Stimulated activated CD4-positive, alpha-beta T cell treated with anti-CD3 and anti-CD28 coated beads, TNF-alpha, amount 100 ng/mL, for 24 hours (primary cell): ENCODE measurements at places on chromosomes 5 and 9.

GRCh38 chr9:113973963-113974413, 97.9 kb downstream of the ZNF618 start:
- DNase-seq, result no peak

GRCh38 chr9:30382271-30382670, 2002.2 kb upstream of the ACO1 start:
- DNase-seq, result no peak

DNA sequence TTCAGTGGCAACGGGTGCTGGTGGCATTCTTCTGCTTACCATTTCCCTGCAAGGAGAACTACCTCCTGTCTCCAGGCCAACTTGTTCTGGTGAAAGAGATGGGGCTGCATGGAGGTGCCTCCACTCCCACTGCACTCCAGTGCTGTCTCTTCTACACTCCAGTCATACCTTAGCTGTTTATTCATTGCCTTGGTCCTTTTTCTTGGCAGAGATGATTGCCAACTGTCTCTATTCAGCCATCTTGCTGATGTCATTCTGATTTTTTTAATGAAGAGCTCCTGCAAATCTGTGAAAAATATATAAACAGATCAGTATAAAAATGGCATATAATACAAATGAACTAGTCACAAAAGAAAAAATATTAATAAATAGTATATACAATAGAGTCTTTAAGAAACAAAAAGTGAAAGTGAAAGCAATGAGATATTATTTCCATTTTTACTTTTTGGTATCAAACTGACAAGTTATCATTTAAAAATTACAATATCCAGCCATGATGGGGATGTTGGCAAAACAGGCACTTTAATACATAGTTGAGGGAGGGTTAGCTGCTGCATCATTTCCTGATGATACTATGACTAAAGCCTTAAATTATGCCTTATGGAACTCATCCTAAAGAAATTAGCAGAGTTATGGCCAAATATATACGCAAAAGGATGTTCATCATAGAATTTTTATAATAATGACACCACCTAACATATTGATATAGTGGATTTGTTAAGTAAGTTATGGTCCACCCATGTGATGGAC, 109.4 kb downstream of the CARTPT start:
- no peak for DNase-seq

- DNase-seq, result no peak
Measured at GRCh38 chr5:171578829-171579491, 159.5 kb downstream of the FGF18 start.

GRCh38 chr9:88198341-88198807, 60.1 kb upstream of the SPATA31C2 start:
- DNase-seq, result no peak

DNA sequence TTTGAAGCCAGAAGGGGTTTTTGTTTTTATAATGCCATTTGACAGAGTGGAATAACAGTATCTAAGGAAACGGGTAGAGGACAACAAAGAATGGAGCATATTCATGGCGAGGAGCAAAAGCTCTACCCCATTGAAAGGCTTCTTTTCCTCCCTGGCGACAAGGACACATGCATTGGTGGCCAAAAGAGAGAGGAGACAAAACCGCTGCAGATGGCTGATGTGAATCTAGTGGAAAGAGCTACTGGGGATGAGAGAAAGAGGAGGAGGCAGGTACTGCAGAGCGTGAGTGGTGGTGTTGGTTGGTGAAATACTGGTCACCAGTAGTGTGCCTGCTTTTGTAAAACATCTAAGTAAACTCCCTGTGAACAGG, 491 bp downstream of the APC start:
- DNase-seq, result no peak

- DNase-seq, result no peak
Measured at GRCh38 chr5:75756981-75757380, 39.7 kb upstream of the POC5 start.

- DNase-seq, result no peak
Measured at GRCh38 chr5:118844351-118844750, 144.0 kb downstream of the DTWD2 start.

GRCh38 chr5:150442699-150443080, 6.8 kb downstream of the RPS14 start:
- DNase-seq, result no peak

- no peak for DNase-seq
Measured at GRCh38 chr5:41641621-41642020, 131.2 kb upstream of the PLCXD3 start.

DNA sequence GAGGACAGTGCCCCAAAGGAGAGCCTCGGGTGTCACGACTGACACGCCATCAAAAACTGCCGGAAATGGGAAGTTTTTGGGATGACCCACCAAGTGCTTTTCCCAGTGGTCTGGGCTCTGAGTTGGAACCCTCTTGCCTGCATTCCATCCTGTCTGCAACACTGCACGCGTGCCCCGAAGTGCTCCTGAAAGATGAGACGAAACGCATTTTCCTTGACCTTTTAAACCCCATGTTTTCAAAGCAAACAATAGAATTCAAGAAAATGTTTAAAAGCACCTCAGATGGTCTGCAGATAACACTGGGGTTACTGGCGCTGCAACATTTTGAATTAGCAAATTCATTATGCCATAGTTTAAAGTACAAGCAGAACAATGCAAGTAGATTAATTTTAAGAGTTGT, 92.9 kb downstream of the ANKRD18A start:
- no peak for DNase-seq

DNA sequence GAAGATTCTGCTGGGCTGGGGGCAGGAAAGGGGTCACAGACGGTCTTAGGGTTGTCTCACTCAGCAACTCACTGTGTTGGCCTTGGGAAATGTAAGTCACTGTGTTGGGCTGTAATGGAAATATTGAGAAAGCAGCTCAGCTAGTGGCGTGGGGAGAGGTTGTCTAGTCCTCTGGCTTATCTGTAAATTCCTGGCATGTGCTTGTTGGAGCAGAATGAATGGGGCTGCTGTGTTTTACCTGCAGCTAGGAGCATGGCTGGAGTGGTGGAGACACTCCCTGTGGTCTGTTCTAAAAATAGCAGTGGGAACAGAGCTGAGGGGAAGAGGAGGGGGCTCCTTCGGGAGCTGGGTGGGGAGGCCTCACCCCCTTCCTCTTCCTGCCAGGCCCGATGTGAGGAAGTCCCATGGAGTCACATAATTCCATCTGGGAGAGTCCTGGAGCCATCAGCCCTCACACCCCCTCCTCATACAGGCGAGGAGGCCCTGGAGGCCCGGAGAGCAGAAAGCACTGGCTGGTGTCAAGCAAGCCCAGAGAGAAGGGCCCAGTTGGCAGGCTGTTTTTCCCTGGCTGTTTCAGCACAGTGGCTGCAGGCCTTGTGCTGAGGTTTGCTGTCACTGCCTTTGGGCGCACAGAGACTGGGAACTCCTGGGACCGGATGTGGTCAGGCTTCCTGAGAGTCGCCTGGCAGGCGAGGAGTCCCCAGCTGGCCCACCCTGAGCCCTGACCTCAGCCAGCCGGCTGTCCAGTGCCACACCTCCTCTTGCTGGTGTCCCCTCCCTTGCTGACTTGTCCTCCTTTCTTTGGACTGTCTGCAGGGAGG, 84.9 kb downstream of the RGS3 start:
- peak; percentile 27 for DNase-seq

GRCh38 chr5:127824126-127824525, 120.9 kb downstream of the CCDC192 start:
- DNase-seq, result no peak

DNA sequence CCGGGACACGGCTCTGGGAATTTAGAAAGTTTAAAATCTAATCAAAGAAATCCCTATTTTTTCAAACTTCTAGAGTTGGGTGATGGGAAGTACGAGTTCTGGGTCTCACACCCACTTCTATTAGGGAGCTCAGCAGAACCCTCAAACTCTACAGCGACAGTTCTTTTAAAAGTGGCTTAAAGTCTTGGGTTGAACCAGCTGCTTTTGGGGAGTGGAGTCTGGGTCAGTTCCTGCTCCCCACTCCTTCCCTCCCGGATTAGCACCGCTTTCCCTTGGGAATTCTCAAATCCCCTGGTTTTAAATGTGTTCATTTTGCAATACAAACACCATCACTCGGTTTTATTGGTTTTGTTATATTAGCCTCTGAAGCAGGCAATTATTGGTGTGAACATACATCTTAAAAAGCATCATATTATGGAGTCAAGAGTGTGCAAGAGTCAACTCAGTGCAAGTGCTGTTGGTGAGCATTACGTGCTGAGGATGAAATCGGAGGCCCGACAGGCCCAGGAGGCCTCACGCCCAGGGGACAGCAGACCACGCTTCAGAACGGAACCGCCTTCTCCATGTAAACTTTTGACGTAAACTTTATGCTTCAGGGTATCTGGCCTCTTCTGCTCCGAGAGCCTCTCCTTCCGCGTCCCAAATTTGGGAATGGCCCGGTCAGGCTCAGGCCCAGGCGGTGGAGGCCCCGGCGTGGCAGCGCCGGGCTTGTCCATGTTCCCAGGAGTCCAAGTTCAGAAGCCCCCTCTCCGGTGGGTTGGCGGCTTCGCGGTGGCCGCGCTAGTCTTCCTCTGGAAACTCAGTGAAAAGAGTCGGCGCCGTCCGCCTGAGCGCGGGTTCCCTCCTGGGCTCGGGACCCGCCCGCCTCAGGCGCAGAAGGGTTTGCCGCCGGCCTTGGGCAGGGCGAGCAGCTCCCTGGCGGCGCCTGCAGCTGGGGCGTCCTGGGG, 5.3 kb downstream of the IRX4 start:
- no peak for DNase-seq

GRCh38 chr5:134394932-134395331, 16.7 kb downstream of the CDKN2AIPNL start:
- no peak for DNase-seq

DNA sequence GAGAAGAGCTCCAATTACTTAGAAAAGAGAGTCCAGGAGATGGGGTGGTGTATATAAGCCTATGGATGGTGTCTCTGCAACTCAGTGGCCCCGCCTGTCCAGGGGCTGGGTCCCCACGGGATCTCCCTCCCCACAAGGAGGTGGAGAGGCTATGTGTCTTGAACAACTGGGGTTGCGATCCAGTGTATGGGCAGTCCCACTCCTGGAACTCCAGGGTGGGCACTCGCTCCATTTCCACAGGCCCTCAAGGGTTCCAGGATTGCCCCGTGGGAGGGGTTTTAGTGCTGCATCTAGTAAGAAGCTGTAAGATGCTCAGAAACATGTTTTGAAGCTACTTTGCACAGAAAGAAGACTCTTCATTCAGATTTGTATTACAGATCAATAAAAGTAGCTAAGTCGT, 558 bp upstream of the SMAD5 start:
- DNase-seq, result no peak

- DNase-seq, result no peak
Measured at GRCh38 chr5:132608107-132608506, 49.9 kb upstream of the IL13 start.

- DNase-seq, result no peak
Measured at GRCh38 chr5:106097340-106097739, 1573.4 kb downstream of the EFNA5 start.

DNA sequence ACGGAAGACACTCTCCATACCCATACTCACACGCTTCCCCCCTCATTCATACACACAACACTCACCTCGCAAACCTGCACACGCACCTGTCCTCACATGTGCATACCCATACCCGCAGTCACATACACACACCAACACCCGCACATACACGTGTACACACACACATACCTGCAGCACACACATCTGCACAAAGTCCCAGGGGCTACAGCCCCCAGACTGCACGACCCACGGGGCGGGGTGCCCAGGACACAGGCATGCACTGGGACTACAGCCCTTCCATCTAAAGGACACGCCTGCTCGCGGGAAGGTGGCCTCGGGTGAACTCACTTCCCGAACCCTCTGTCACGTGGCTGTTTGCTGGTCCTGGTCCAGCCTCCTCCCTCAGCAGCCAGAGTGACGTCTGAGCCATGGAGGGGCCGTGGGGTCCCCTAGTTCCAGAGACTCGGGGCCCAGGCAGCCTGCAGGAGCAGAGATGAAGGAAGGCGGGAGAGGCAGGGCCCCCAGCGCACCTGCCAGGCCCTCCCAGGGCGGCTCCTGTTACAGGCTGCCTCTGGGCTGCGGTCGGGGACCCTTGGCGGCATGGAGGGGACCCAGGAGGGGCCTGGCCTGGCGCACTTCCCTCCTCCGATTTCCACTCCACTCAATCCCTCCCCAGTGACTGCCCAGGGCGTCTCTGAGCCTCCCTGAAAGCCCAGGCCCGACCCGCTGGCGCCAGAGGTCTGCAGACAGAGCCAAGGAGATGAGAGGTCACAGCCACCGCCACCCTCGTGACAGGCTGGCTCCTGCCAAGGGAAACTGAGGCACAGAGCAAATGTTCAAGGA, 8.1 kb downstream of the SLC12A7 start:
- no peak for DNase-seq
